ENCODE measurements at places on chromosomes 12 and 14. TPM values are rescaled to one million over a fixed set of nuclear protein-coding genes. Genes with fewer than 3 reads are reported as not detected.

AKAP5 gene
- 0.17 TPM for total RNA-seq

KRT74 gene
- not detected for total RNA-seq

KRT79 gene
- total RNA-seq: not detected

NPAS3 gene
- total RNA-seq: under 0.01 TPM

DIO3 gene
- total RNA-seq: not detected

TRMT5 gene
- 9.7 TPM for total RNA-seq

SMCO2 gene
- total RNA-seq: not detected

PTHLH gene
- total RNA-seq: not detected

RPL10L gene
- not detected for total RNA-seq

CFL2 gene
- 68.7 TPM for total RNA-seq

LRTM2 gene
- total RNA-seq: not detected

PRPH gene
- 1.5 TPM for total RNA-seq

ETFBKMT gene
- total RNA-seq: 2.2 TPM

SSTR1 gene
- 1.0 TPM for total RNA-seq

SETD1B gene
- total RNA-seq: 5.0 TPM

SERPINA12 gene
- total RNA-seq: not detected

CCDC184 gene
- total RNA-seq: 0.34 TPM

PPP4R3A gene
- 43.4 TPM for total RNA-seq

ABCC9 gene
- 0.34 TPM for total RNA-seq
